ENCODE measurements at places on chromosomes 7 and 10. TPM values are rescaled to one million over a fixed set of nuclear protein-coding genes. Genes with fewer than 3 reads are reported as not detected.
A peak's percentile ranks its signal among the peaks of the same experiment; 100 is the strongest.

GRCh38 chr10:9076066-9076465, 1021.6 kb downstream of the GATA3 start:
- no peak for DNase-seq

- DNase-seq: no peak
Measured at GRCh38 chr7:78125884-78126283, 327.3 kb downstream of the PHTF2 start.

FLNC gene
- total RNA-seq: not detected

DNA sequence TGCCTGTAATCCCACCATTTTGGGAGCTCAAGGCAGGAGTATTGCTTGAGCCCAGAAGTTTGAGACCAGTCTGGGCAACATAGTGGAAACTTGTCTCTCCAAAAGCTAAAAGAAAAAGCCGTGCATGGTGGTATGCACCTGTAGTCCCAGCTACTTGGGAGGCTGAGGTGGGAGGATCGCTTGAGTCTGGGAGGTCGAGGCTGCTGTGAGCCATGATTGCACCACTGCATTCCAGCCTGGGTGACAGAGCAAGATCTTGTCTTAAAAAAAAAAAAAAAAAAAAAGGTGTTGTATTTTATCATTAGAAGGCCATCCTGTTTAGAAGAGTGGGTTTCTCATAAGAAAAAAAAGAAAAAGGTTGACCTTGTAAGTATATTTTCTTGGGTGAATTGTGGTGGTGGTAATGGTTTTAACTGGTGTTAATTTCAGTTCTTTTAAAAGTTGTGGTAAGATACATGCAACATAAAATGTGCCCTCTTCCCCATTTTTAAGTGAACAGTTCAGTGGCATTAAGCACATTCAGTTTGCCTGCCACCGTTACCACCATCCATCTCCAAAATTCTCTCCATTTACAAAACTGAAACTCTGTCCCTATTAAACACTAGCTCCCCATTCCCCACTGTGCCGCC, 34.7 kb downstream of the GRIFIN start:
- no peak for DNase-seq

DNA sequence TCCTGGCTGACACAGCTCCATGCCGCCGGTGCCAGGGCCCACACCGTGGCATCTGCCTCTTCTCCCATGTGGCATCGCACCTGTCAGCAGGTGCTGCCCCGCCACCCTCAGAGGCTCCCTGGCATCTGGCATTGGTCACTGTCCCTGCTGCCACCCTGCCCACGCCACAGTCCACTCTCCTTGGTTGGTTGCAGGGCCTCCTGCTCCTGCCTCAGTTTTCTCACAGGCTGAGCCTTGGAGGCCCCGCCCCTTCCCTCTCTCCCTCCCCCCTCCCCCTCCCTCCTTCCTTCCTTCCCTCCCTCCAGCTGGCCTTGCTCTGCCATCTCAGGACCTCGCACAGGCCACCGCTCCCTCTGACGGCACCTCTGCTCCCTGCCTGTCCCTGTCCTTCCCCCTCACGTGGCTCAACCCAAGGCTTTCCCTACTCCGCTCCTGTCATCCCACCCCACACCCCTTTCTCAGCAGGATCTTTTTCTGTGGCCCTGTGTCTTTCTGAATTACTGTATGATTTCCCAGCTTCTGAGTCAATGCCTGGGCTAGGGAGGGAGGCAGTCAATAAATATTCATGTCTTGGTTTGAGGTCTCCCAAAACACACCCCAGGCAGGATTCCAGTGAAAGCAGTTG, 87.4 kb downstream of the INPP5A start:
- DNase-seq: no peak

SMKR1 gene
- total RNA-seq: 4.7 TPM

ZNF736 gene
- total RNA-seq: 20.6 TPM

GRCh38 chr10:121078672-121079102, 227.5 kb downstream of the WDR11 start:
- DNase-seq: no peak

DNA sequence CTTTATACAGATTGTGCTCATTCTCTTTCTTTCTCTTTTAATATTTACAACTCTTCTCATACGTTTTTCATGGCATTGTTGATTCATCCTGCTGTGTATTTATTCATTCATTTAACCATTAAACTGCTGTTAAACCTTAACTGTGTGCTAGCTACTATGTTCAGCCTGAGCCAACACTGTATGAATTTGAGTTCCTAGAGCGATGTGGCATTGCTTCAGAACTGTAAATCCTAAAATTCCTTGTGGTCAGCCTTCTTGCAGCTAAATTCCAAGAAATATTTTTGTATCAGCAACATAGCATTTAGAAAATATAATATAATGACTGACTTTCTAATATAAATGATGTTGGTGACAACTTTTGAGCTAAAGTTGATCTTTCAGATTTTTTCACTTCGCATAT, 184.7 kb upstream of the FZD1 start:
- no peak for DNase-seq

DNA sequence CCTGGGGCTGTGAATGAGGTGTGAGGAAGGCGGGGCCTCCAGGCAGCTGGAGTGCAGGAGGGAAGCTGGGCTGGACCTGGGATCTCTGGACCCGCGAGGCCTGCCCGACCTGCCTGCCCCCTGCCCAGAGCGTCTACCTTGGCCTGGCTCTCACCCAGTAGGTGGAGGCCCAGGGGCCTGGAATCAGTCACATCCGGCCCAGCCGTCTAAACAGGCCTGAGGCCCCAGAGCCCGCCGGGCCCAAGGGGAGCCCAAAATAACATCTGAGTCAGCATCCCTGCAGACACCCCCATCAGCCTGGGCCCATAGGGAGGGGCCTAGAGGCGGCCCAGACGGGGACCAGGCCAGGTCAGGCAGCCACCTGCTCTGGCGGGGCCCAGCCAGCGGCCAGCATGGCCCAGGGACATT, 15.1 kb upstream of the ELN start:
- DNase-seq: no peak

DNA sequence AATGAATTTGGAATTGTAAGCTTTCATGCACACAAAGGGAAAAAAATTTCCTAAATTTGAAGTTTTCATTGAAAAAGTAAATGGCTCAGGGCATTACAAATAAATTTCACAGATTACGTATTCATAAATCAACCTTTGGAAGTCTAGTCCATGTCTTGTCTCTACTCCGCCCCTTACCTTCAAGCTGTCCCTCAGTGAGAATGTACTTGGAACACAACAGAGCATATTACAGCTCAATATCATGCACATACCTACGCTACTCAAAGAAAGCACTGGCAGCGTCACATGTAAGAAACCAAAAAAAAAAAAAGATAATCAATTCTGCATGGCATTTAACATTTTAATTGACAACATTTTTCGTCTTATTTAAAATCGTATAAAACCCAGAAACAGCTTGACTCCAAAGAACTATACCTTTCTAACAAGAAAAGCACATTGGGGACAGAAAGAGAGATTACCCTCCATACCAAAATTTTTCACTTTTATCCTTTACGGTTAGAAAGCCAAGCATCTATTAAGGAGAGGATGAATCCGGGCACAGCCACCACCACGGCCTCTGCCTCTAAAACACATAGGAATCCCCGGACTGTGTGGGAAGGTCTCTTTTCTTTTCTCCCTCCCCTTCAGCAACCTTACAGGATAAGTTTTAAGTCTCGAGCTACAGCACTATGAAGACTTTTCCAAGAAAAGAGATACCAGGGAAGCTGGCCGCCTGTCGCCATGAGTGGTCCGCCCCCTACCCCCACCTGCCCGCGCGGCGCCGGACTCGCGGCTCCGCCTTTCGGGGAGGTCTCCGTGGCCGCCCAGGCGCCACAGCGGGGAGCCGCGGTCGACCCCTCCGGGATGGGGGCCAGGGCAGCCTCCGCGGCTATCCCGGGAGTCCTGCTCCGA, 1.1 kb downstream of the JMJD1C start:
- no peak for DNase-seq

GRCh38 chr7:142908290-142908689, 22.7 kb upstream of the TRPV6 start:
- DNase-seq: no peak

DNA sequence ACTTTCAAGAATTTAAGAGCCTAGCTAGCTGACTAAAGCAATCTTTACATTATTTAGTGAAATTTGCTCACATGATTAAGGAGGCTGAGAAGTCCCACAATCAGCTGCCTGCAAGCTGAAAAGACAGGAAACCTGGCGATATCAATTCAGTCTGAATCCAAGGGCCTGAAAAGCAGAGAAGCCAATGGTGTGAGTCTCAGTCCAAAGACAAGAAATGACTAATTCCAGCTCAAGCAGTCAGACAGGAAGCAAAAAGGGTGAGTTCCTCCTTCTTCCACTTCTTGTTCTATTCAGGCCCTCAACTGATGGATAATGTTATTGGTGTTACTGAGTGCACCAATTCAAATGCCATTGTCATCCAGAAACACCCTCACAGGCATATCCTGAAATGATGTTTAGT, 1231.6 kb upstream of the CELF2 start:
- no peak for DNase-seq

TLX1 gene
- total RNA-seq: not detected

GRCh38 chr7:150388709-150389531, 9.8 kb downstream of the ZNF775 start:
- DNase-seq: no peak

- DNase-seq: no peak
Measured at GRCh38 chr7:21869785-21870402, 75.8 kb downstream of the CDCA7L start.

GRCh38 chr7:36887233-36887632, 162.9 kb upstream of the AOAH start:
- no peak for DNase-seq

DNA sequence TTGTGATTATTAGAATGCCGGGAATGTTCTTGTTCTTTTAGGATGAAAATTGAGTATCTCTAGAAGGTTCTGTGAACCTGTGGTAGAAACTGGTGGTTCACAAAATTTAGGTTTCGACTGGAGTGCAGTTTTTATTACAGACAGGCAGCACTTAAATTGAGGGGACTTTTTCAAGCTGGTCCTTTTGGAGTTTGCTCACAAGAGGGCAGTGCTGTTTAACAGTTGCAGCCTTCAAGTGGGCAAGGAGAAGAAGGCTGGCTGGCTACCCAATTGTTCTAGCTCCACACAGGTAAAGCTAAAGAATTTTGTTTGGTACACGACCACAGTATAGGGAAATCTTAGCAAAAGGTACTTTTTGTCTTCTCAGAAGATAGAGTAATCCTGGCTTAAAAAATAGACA, 233.6 kb downstream of the SNX13 start:
- DNase-seq: peak; percentile 16

DNA sequence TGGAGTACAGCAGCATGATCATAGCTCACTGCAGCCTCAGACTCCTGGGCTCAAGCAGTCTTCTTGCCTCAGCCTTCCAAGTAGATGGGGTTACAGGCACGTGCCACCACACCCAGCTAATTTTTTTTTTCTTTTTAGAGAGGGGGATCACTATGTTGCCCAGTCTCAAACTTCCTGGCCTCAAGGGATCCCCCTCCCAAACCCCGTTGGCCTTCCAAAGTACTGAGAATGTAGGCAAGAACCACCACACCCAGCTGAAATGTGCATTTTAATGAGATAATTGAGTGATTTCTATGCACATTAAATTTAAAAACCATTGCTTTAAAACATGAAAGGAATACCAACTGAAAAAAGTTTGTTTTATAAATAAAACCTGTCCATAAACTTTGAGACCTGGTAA, 25.6 kb downstream of the MARCHF5 start:
- DNase-seq: no peak

GRCh38 chr10:63005246-63005645, 127.9 kb upstream of the NRBF2 start:
- no peak for DNase-seq

RADIL gene
- total RNA-seq: 0.16 TPM

ALDH18A1 gene
- total RNA-seq: 121 TPM

Measured in activated T-helper 2 cell treated with anti-CD3 and anti-CD28 coated beads, Interferon-gamma antibody, Interleukin-2, Interleukin-4, amounts not matched to agents 10 μg/mL and 5 μg/mL and 100 μg/mL, durations not matched to agents 14 hours and 24 hours and 36 hours (primary cell).